ENCODE measurements at places on chromosomes 12 and 14.

GRCh38 chr12:32303174-32303549, 96.2 kb upstream of the FGD4 start:
- no peak for DNase-seq

- DNase-seq, result no peak
Measured at GRCh38 chr12:13133886-13134285, 30.4 kb upstream of the GSG1 start.

DNA sequence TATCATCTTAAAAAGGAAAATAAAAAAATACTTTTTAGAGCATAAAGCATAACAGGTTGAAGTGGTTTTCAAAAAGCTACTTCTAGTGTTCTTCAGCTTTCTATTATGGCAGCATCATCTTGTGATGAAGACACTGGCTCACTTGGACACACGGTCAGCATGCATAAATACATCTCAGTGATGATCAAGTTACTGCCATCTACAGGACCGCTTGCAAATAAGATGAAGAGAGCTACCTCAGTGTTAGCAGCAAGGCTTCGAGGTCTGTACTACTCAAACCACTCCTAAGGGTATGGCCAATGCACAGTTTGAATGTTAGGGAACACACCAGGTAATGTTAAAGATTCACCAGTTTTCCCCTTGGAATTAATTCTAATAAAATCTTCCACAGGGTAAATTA, 58.8 kb downstream of the GALC start:
- DNase-seq, result no peak

DNA sequence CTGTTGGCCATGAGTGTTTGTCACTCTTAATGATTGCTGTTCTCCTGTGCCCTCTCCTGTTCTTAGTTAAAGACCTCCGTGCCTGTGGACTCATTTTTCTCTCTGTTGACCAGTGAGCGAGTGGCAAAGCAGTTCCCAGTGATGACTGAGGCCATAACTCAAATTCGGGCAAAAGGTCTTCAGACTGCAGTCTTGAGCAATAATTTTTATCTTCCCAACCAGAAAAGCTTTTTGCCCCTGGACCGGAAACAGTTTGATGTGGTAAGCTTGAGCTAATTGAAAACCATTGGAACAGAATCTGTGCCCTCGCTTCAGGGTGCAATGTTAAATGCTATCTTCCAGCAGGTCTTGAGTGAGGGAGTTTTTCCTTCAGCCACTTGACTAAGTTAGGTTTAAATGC, 19.8 kb downstream of the ACAD10 start:
- DNase-seq, result no peak

DNA sequence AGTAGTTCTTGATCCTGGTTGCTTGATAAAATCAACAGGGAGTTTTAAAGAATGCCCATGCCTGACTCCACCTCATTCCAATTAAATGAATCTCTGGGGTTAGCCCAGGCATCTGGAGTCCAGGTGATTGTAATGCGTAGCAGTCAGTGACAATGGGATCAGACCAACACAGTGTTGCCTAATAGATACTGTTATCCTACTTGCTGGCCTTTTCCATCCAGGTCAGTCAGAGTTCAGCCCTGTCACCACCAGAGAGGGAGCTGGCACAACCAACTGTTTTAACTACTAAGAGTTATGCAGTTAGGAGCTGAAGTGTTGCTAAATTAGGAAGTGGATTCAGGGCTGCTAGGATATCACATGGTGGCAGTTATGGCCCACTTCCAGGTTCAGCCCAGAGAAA, 107.1 kb downstream of the GPR135 start:
- DNase-seq, result no peak

DNA sequence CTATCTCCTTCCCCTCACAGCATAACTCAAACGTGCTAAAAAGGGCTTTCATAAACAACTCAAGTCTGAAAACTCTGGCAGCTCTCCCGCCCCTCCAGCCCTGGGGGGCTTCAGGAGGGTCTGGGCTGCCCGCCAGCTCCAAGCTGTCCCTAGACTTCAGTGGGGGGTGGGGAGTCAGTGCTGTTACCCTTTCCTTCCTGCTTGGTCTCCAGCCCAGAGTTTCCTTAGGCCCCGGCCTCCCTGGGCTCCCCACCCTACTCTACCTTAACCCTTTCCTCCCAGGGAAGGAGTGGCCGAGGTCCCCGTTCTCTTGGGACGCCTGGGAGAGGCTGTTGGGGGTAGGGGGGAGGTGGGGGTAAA, 530 bp upstream of the NYNRIN start:
- DNase-seq, result no peak

DNA sequence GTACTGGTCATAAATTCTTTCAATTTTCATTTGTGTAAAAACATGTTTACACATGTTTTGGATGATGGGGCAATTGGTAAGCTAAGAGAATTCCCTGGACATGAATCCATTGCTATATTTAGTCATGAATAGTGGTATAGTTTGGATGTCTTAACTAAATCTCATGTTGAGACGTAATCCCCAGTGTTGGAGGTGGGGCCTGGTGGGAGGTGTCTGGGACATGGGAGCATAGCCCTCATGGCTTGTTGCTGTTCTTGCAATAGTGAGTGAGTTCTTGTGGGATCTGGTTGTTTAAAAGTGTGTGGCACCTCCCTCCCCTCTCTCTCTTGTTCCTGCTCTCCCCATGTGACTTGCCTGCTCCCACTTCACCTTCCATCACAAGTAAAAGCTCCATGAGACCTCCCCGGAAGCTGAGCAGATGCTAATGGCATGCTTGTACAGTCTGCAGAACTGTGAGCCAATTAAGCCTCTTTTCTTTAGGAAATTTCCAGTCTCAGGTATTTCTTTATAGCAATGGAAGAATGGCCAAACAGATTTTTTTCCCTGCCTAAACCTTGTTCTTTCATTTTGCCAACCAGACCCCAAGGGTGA, 33.6 kb downstream of the CTSG start:
- no peak for DNase-seq

- DNase-seq, result no peak
Measured at GRCh38 chr12:10186299-10186698, 7.5 kb downstream of the TMEM52B start.

DNA sequence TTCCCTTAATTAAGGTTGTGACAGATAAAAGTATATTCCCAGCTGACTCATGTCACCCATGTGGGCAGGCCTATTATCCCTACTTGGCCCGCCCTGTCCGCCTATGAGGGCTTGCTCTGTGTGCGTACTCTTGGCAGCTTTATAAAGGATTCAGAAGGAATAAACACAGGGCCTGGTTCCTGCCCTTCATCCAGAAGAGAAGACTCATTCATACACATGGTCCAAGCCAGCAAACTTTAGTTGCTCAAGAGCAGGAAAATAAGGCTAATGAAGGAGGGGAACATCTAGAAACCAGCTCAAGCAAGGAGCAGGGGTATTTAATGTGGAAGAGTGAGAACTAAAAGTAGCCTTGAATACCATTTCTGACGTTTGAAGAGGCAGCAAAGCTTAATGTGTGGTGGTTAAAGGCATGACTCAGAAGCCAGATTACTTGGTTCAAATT, 141.9 kb downstream of the CRADD start:
- DNase-seq, result no peak

DNA sequence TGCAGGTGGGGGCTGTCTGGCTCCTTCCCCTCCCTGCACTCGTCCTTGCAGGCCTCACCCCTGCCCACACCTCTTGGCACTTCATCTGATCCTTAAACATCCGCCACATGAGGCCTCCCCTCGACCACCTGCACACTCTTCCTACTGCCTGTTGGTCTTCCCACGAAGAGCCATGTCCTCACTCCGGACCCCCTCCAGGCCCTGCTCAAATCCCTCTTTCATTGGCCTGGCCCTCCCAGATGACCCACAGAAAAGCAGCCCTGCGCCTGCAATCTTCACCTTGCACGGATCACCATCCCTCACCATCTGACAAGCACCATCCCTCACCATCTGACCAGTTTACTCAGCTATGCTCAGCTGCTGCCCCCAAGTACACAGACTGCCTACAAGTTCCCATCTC, 193.6 kb downstream of the BCL11B start:
- DNase-seq, result no peak

DNA sequence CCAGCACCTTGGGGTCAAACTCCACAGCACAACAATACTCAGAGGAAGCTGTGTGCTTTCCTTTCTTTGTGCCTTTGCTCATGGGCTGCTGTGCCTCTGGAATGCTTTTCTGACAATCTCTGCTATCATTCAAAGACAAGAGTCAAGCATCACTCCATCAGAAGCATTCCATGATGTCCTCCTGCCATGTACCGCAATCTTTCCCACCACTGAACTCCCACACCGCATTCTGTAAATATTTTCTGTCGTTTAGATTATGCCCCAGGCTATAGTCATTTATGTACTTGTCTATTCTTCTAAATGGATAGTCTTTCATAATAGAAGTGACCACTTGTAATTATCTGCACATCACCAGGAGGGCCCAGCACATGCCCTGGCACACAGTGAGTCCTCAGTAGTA, 327.8 kb downstream of the PDZRN4 start:
- DNase-seq, result no peak

- no peak for DNase-seq
Measured at GRCh38 chr12:97061171-97061570, 154.1 kb downstream of the NEDD1 start.

GRCh38 chr14:89377544-89377943, 39.5 kb downstream of the FOXN3 start:
- no peak for DNase-seq

DNA sequence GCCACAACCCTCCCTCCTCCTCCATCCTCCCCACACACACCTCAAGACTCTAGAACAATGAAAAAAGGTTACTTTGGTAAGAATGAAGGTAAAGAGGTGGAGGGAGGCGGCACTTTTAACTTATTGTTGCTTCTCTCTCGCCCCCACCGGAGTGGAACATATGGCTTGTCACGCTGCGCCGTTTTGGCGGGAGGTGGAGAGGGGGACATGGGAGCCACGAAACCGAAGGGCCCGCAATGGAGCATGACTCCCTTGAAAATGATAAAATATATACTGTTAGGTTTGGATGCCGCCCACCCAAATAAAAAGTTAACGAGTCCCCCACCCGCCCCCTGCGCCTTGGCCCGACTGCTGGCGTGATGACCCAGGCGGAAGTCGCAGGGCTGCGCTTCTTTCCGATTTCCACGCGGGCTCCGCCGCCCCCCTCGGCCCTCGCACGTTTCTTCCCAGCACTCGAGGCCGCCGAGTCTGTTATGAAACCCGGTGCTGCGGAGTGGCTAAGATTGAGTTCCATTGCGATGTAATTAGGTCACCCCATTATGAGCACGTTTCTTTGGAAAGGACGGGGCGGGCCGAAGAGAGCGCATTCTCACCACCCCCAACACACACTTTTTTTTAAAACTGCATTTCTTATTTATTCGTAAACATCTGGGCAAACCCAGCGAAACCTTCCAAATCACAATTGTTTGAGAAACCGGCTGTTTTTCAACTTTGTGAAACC, 1.4 kb upstream of the ZFP36L1 start:
- DNase-seq, result no peak

DNA sequence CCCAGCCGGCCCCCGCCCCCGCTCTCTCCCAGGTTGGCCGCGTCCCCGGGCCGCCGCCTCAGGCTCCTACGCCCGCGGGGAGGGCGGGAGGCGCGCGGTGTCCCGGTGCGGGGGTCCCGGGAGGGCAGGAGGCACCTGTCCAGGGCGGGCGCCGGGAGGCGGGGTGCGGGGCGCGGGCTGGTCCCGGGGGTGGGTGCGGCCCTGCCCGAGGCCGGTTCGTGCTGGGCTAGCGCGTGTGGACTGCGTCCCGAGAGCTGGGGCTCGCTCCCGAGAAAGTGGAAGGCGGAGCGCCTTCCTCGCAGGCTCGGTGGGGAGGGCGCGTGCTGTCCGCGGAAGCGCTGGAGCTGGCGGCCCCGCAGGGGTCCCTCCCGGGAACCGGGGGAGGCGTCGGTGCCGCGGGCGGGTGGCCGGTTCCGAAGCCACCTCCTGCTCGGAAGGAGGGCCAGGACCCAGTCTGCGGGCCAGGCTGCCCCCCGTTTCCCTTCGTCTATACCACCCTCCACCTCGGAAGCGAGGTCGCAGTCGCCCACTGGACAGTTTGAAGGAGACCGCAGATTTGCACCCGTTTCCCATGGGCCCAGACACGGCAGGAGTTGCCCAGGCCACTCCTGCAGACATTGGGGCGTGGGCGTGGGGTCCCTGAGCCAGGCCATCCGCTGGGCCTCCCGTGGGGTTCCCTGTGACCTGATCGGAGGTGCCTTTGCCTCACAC, 636 bp downstream of the ZFYVE21 start:
- DNase-seq, result no peak

DNA sequence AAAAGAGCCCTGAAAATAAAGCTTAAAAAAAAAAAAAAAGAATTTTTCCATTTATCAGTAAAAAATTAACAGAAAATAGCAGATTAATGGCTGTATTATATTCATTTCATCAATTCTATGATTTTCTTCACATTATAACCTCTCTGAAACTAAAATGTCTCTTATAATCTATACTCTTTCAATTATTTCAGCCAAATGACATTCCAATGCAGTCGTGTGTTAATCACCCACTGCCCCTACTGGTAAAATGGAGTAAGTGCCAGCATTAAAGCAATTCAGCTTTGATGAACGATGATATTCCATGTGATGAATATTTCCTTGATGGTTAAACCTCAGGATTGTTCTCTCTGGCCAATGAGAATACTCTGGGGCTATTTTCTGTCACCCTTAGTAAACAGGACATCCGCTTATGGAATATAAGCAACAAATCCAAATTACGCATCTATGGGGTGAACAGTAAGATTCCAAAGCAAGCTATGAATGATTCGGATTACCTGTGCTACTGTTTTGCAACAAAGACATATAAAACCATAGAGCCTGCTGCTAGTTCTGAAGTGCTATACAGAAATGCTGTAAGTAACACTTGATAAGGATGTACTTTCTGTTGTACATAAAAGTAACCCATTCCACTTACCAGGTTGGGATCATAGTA, 20.3 kb upstream of the SYCP3 start:
- DNase-seq, result no peak

DNA sequence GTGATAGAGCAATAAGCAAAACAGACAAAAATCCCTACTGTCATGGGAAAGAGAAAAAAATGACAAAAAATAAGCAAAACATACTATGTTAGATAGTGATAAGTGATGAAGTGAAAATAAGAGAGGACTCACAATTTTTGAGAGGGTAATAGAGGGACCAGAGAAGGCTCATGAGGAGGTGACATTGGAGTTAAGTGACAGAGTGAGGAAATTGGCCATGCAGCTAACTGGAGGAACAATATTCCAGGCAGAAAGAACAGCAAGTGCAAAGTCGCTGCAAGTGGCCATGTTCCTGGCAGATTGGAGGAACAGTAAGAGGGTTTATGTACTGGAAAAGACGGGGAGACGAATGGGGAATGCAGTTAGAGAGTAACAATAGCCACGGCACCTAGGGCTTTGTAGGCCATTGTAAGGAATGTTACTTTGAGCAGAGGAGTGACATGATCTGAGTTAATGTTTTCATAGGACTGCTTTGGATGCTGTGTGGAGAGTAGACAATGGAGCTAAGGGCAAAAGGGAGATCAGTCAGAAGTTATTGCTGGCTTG, 1.4 kb upstream of the SAV1 start:
- no peak for DNase-seq

DNA sequence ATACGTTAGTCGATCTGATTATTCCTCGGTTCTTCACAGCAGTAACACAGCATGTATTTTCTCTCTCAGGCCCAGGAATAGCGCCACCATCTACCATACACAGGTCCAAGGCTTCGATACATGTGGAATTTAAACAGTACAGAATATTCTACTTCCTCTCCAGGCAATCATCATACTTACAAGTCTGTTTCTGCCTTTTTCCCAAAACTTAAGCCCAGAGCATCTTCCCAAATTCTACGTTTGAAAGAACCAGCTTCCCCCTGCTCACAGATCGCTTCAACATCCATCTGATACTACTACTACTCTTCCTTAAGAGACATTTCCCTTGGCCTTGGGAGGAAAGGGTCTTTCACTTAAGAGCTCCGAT, 626 bp downstream of the TXNDC16 start:
- no peak for DNase-seq
